Stimulated activated naive CD4-positive, alpha-beta T cell (primary cell): ENCODE measurements at places on chromosomes 6 and 20.

GRCh38 chr6:9025796-9026394 is 590.5 kb upstream of the SLC35B3 start:
- no peak for DNase-seq

DNA sequence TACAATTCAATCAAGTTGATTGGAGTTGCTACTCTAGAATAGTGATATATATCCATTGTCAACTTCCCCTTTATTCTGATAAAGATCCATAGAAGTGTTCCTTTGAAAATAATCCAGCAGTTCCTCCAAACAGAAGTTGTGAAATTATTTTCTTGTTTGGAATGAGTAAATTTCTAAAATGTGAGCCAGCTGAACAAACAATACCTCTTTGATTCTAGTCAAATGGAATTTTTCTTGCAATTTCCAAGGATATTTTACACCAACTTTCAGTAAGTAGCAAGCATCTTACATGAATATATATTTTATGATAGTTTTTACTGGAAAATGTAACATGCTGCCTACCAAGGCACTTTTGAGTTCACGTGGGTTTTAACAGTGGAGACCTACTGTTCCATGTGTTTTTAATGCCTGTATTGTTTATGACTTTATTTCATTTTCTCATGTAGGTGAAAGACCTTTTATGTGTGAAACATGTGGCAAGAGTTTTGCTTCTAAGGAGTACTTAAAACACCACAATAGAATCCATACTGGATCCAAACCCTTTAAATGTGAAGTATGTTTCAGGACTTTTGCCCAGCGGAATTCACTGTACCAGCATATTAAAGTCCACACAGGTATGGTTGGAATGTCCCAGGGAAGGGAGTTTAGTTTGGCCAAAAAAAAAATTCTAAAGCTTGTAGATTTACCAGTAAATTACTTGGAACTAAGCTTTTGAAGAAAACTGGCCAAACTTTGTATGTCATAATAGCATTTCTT is 6.5 kb downstream of the GZF1 start:
- no peak for DNase-seq

DNA sequence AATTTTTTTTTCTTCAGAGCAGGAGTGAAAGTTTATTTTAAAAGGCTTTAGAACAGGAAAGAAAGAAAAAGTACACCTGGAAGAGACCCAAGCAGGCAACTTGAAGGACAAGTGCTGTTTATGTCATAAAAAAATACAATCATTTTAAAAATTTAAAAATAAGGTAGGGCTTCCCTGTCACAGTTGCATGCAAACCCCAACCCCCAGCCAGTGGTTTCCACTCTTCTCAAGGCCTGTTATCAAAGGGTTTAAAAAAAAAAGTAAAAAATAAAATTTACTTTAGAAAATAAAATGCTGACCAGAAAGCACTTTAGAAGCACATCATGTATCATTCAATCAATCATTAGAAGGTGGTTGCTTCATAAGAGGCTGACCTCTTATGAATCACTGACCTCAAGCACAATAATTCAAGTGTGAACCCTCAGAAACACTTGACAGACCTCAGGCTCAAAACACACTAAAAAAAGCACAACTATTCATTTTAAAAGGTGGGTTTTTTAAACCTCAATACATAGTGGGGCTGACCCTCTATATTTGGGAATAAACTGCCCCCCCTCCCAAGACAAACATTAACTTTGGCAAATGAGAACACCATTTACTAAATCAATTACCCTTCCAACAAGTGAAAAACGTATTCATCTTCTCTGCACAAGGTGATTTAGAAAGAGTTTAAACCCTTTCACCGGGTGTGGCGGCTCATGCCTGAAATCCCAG is 15.6 kb downstream of the ILRUN start:
- no peak for DNase-seq

DNA sequence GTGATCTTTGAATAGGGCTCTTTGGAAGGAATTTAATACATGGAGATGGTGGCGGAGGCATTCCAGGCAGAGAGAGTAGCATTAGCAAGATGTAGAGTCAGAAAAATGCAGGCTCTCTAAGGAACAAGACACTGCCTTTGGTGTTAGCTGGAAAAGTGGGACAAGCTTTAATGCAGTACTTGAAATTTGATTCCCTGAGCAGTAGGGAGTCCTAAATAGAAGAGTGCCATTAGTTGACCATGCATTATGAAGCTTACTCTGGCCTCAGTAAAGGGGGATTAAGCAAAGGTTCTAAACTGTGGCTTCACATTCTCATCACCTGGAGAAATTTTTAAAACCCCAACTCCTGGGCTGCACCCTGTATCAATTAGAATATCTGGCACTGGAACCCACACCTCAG is 494.8 kb upstream of the SOX4 start:
- no peak for DNase-seq

GRCh38 chr20:4549711-4550259 is 171.9 kb upstream of the PRND start:
- no peak for DNase-seq

DNA sequence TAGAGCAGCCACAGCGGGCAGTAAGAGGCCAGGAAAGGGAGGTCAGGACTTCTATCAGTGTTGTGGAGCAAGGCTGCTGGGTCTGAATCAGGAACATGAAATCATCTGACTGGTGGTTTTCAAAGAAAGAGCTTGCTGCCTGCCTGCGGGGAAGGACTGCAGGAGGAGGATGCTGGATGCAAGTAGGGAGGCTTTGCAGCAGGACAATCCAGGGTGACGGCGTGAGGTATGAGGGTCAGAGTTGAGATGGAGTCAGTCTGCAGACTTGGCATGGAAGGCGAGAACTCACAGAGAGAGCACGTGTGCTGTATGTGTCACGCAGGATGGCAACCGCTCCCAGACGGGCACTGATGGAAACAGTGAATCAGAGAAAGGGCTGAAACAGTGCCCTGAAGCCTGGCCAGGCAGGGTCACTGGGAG is 59.2 kb upstream of the CD93 start:
- DNase-seq: no peak

DNA sequence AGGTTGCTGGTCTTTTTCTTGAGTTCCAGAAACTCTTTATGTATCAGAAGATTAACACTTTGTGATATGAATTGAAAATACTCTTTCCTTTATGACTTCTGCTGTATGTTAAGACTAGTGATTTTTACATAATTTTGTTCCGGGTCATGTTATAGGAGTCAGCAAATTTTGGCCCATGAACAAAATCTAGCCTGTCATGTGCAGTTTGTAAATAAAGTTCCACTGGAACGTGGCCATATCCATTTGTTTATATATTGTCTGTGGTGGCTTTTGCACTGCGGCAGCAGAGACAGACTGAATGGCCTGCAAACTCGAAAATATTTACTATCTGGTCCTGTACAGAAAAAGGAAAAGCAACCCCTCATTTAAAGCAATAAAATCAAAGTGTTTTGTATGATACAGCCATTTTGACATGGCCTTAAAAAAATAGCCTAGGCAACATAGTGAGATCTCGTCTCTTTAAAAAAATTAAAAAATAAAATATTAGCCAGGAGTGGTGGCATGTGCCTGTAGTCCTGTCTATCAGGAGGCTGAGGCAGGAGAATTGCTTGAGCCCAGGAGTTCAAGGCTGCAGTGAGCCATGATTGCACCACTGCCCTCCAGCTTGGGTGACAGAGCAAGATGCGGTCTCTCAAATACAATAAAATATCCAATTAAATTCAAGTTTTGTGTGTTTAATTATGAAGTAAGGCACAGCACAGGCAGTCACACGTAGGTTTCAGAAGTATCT is 36.9 kb downstream of the SNX9 start:
- no peak for DNase-seq

GRCh38 chr6:132236744-132237143 is 164.5 kb downstream of the MOXD1 start:
- DNase-seq: no peak

DNA sequence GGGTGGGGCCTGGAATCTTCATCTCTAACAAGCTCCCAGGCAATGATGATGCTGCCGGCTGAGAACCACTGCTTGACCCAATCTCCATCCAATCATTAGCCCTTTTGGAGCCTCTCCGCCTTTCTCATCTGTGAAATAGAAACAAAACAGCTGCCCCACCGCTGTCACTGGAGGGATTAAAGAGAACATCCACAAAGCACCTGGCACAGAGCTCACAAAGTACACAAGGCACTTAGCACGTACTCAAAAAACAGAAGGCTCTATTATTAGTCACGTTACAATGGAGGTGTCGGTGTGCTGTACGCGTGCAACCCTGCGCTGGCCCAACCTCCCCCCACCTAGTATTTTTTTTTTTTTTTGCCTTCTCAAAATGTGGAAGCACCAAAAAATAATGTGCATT is 213.5 kb upstream of the ARID1B start:
- no peak for DNase-seq

DNA sequence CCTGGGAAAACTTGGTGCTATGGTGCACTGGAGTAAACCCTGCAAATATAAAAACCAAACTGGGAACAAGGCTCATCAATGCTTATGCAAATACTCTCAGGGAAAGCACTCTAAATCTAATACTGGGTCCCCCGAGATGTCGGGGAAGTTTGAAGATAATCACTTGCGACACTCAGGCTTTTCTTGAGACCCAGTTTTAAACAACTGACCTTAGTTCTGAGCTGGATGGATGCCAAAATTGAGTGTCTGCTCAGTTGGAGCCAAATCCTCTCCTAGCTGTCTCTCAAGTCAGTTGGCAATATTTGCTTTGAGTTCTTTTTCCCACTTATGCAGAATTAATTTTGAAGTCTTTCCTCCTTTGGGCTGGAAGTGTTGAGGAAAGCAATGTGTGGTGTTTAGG is 75.5 kb upstream of the CD2AP start:
- DNase-seq: no peak

- no peak for DNase-seq
These were observed 82.7 kb upstream of the FABP7 start for GRCh38 chr6:122696853-122697252.

- no peak for DNase-seq
These were observed 47.9 kb downstream of the DEK start for GRCh38 chr6:18216411-18216810.

DNA sequence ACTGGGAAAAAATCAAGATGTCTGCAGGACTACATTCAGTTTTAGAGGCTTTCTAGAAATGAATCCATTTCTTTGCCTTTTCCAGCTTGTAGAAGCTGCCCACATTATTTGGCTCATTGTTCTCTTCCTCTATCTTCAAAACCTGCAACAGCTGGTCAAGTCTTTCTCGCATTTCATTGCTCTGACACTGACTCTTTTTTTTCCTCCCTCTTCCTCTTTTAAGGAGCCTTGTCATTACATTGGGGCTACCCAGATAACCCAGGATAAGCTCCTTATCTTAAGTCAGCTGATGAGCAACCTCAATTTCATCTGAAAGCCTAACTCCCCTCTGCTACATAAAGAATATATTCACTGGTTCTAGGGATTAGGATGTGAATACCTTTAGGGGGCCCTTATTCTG is 53.2 kb upstream of the CEP162 start:
- no peak for DNase-seq

DNA sequence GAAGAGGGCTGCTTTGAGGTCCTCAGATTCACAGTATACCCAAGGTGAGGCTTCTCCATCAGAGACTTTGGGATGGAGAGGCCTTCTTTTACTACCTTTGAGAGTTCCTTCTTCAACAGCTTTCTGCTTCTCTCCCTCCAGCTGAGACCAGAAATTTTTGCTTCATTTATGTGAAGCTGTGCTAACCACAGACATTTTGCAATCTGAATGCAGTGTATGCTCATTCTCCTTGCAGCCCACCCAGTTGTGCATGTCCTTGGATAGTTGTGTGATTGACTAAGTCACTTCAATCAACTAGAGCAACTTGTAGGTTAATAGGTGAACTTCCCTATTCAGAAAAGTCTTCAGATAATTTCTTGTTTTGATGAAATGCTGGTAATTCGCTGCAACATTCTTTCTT is 20.1 kb downstream of the DCBLD1 start:
- no peak for DNase-seq

DNA sequence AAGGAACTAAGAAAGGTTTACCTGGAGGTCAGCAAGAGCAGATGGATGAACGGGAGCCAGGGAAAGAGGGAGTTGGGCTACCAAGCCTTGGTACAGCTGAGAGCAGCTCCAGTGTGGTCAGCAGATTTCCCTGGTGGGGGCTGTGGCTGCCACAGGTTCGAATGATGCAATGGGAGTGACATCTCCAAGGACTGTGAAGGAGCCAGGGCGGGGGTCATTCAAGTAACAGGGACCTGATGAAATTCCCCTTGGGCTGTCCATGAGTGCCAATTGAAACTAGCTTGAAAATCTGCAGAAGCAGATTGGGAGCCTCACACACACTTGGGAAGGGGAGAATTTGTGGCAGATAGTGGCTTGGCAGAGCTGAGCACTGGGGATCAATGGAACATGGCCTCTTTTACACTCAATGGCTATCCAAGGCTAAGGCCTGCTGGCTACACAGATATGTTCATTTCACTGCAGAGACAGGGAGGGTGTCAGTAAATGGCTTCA is 247.0 kb upstream of the ECI2 start:
- no peak for DNase-seq

- no peak for DNase-seq
These were observed 42.8 kb upstream of the MRPS10 start for GRCh38 chr6:42260396-42260888.

DNA sequence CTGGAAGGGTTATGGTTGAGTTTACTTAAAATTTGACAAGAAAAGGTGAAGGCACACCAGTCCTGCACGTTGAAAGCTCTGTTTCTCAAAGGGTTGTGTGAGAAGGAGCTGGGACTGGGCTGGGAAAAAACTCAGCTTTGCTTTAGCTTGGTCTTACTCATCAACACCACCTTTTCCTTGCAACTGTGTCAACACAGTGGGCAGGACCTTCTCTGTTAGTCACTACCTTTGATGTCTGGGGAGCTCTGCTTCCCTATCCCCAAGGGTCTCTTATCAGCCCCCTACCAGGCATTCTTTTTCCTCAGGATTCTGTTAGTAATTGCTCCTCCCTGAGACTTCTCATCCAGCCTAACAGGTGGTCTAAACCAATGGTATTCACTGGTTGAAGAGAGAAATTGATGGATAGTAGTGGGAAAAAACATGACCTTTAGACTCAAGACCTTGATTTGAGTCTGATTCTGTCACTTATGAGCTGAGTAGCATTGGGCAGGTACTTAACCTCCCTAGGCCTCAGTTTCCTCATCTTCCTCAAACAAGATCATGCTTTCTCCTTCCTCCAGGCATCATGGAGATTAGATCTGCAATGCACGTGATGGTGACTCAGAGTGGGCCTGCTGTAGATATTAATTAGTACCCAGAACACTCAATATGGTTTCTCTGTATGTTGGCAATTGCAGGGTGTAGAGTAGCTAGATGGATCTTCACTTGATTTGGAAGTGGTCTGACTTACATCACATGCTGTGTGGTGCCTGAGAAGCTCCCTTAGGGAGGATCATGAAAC is 17.2 kb upstream of the FOXA2 start:
- no peak for DNase-seq

- DNase-seq: no peak
These were observed 133.4 kb downstream of the MYB start for GRCh38 chr6:135314543-135314942.

GRCh38 chr6:25277857-25278256 is 1.3 kb upstream of the CARMIL1 start:
- no peak for DNase-seq

- no peak for DNase-seq
These were observed 58.1 kb upstream of the EPB41L1 start for GRCh38 chr20:36096435-36096834.
